ENCODE measurements at places on chromosomes 13 and 19.
A peak's percentile ranks its signal among the peaks of the same experiment; 100 is the strongest.

DNA sequence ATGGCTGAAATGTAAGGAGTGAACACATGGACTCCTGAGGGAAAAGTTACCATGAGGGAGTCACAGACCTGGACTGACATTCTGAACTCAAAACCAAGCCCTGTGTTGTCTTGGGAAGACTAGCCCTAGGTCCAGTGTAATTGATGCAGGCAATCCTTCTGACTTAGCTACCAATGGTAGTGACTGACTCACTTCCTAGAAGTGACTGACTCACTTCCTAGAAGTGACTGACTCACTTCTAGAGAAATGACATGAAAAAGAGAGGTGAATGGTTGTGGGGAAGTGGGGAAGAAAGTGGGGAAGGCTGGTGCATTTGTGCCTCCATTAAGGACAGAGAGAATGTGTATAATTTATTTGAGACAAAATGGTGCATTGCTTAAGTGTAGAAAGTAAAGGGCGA is 49.9 kb downstream of the EDNRB start:
- no peak for DNase-seq

- DNase-seq = no peak
Measured at GRCh38 chr13:113283904-113284303, 13.1 kb upstream of the LAMP1 start.

- DNase-seq = no peak
Measured at GRCh38 chr13:41970918-41971317, 10.0 kb upstream of the VWA8 start.

DNA sequence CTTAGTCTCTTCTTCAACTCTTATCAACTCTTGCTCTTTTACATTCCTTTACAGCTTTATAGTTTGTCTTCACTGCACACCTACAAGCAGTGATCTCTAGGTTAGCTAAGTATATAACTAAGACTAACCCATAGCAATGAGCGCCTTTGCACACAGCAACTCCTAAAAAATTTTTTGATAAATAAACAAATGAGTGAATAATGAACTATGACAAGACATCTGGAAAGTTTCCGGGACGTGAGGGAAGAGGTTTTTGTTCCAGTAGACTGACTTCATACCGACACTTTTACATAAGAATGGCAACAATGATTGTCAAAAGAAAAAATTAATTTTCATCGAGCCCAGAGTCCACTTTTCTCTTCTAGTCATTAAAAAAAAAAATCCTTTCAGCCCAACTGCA is 98.3 kb downstream of the ELF1 start:
- DNase-seq = no peak

- DNase-seq = no peak
Measured at GRCh38 chr19:5891572-5891937, 12.0 kb downstream of the NDUFA11 start.

DNA sequence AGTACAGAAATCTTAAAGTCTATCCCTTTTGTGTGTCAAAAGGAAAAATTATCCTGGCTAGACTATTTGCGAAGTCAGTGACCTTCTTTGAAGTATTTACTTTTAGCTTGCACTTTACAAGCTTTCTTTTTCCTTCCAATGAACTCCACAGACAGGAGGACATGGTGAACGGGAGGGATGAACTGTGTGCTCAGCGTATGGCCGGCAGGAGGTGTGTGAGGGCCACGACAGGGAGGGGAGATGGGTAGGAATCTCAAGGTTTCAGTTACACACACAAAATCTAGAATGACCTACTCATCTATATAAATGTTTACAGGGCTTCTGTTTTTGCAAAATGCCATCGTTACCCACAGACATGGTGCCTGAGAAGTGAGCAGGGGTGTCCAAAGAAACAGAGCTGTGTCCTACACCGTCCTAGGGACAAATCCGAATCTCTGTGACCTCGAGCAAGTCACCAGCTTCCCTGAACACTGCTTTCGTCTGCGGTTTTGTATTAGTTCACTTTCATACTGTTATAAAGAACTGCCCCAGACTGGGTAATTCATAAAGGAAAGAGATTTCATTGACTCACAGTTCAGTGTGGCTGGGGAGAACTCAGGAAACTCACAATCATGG is 537.2 kb downstream of the LIG4 start:
- DNase-seq = no peak

- peak; percentile 2 for DNase-seq
Measured at GRCh38 chr13:25085125-25085742, 10.7 kb upstream of the PABPC3 start.

DNA sequence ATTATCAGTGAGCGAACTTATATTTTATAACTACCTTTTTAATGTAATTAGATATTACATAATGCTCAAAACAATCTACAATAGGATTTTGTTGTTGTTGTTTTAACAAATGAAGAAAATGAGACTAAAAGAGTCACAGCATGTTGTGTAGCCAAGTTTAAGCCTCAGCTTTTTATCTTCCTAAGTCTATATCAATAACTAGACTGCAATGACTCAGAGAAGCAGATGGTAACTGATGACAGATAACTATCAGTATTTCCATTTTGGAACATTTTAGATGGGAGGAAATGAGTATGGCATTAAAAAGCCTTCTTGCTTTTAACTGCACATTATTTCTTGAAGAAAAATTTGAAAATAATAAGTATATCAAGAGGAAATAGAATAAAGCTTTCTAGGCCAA is 825.2 kb downstream of the SLITRK1 start:
- no peak for DNase-seq

GRCh38 chr13:41596190-41596589 is 138.8 kb downstream of the RGCC start:
- DNase-seq = no peak

GRCh38 chr19:6740589-6741343 is 1.3 kb downstream of the TRIP10 start:
- no peak for DNase-seq

GRCh38 chr13:113835461-113836270 is 28.2 kb downstream of the GAS6 start:
- no peak for DNase-seq

- DNase-seq = no peak
Measured at GRCh38 chr13:97901716-97902115, 51.8 kb upstream of the IPO5 start.
